ENCODE measurements at places on chromosomes 13 and 19.
A peak's percentile ranks its signal among the peaks of the same experiment; 100 is the strongest.

DNA sequence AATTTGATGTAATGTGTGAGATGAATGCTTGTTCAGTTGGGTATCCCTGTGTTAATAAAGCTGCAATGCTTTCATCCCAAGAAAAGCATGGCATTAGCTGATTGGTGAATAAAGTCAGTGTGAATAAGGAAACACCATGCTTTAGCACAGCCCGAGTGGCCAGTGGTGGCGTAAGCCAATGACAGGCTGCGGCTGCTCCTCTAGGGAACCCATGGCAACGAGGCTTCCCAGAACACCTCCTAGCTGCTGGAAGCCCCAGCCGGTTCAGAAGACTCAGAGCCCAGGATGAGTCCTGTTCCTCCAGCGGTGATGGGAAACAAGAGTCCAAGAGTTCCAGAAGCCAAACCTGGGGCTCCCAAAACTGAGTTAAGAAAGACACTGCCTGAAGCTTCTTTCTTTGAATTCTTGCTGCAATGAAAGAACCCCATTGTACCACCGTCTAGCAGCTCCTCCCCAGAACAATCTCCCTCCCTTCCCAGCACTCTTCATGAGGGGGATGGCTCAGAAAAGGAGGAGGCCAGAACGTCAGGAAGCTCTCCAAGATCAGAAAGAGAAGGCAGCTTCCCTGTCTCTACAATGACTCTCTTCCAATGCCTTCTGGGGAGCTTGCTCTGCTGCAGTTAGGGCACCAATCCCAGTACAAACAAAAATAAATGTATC lies 58.2 kb downstream of the TSHZ3 start:
- DNase-seq = no peak

DNA sequence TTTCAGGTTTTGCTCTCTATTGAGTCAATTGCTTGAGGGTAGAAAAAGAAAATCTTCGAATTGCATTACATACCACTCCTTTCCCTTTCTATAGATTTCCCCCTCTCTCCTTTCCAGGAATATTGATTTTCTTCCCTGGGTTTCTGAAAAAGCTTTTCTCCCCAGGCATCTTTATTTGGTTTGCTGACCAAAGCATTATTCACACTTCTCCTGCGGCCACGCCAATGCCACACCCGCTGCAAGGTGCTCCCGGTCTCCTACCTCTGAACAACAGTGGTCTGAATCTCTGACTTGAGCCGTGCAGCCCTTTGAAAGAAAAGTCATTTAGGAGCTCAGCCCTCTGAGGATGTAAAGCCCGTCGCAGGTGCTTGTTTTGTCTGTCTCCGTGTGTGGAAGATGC lies 350.9 kb upstream of the TMTC4 start:
- no peak for DNase-seq

DNA sequence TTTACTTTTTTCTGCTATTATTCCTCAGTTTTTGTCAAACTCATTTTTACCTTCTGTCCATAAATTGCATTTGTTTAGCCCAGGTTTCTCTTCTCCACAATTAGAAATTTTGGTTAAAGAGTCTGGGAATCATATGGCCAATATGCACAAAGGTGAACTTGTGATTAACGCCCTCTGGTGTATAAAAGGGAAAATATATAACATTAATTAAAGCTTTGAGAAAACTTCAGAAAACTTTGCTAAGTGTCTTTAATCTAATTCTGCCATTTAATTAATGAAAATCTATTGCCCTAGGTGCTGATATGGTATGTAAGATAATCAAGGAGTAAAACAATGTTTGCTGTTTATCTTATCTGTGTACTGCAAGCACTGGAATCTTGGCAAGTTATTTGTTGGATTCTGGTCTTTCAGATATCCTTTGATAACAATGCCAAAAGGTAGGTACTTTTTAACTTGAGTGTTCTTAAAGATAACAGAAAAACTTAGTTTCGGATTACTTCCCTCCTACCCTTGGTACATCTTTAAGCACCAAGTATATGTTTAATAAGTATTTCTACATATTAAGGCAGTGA lies 402.6 kb downstream of the SUCLA2 start:
- no peak for DNase-seq

- DNase-seq = no peak
These were observed 322.3 kb downstream of the OXGR1 start for GRCh38 chr13:96672016-96672415.

DNA sequence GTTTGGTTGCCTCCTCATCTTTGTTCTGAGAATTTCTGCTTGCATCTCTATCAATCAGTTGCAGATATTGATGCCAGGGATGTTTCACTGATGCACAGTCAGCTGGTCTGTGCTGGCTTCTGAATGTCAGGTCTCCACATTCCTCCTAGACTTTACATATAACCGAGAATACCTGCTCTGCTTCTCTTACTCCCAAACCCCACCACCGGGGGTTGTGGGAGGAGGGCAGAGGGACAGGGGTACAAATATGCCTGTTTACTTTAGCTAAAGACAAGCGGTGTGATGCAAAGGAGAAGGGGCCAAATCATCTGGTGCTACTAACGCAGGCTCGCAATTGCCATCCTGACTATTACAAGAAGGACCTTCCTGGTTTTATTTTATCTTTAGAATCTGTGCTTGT lies 17.4 kb upstream of the KLHL1 start:
- DNase-seq = no peak

GRCh38 chr19:45764945-45765701 lies 3.9 kb downstream of the SIX5 start:
- no peak for DNase-seq

- peak; percentile 75 for DNase-seq
These were observed 11.9 kb upstream of the PRKD2 start for GRCh38 chr19:46728693-46729339.

- no peak for DNase-seq
These were observed 1.1 kb upstream of the PPP1R12C start for GRCh38 chr19:55118401-55118991.

GRCh38 chr13:73387318-73387717 lies 328.5 kb downstream of the KLF5 start:
- no peak for DNase-seq

DNA sequence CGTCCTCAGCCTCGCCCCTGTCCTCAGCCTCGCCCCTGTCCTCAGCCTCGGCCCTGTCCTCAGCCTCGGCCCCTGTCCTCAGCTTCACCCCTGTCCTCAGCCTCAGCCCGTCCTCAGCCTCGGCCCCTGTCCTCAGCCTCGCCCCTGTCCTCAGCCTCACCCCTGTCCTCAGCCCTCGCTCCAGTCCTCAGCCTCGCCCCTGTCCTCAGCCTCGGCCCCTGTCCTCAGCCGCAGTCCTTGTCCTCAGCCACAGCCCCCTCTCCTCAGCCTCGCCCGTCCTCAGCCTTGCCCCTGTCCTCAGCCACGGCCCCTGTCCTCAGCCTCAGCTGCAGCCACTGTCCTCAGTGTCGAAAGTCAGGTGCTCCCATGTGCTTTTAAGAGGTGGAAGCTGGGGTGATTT lies 10.5 kb downstream of the C13orf46 start:
- no peak for DNase-seq

DNA sequence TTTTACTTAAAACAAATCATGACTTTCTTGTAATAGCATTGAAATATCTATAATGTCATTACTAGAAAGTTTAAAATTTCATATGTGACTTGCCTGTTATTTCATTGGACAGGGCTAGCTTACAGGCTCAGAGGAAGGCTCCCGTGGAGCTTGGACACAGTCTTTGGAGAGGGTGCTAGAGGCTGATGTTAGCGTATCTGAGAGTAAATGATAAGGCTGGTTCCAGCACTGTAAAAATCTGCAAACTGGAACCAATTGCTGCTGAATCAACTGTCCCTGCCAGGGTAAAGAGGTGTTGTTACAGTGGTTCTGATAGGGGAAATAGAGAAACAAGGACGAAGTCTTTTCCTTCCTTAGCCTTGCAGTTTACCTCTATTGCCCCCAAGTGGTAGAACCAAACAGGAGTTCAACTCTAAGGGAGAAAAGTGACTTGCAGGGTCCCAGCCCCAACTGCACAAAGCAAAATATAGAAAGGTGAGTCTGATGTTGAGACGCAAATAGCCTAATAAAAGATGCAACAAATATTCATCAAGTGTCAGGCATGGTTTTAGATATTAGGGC lies 901.7 kb downstream of the DIAPH3 start:
- no peak for DNase-seq
